ENCODE measurements at places on chromosomes 5 and 9.

- DNase-seq: no peak
Observed at GRCh38 chr5:54639621-54640020, 122.1 kb downstream of the SNX18 start.

GRCh38 chr5:78335976-78336375 lies 24.4 kb upstream of the SCAMP1 start:
- DNase-seq: no peak

- DNase-seq: no peak
Observed at GRCh38 chr9:92378865-92379560, 25.4 kb downstream of the OGN start.

DNA sequence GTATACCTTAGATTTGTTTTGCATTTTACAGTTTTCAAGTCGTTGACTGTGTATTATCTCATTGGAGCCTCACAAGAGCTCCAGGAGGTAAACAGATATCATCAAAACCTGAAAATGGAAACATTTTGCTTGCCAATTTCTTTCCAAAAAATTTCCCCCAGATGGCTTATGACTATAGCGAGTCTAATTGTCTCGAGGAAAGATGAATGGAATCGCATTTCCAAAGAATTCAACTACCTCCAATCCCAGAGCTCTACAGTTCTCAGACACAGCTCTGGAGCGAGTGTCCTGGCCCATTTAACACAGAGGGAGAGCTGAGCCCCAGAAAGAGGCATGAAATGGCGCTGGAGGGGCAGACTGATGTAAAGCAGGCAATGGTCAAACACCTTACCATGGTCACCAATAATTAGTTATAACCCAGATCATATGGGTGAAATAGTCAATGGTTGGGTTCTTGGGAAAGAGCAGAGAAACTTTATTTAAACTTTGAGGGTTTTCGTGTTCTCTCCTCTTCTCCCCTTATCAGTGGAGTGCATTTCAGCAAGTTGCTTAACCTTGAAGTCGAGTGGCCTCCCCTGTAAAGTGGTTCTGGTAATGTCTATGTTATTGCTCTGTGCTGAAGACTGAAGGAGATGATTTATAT lies 168.2 kb downstream of the ZDHHC21 start:
- DNase-seq: no peak

GRCh38 chr9:135144581-135145170 lies 57.2 kb downstream of the OLFM1 start:
- no peak for DNase-seq

- DNase-seq: peak; percentile 28
Observed at GRCh38 chr9:110750272-110750671, 81.7 kb downstream of the MUSK start.
